HT1080 (cell line): ENCODE measurements at places on chromosomes 4 and X. TPM values are rescaled to one million over a fixed set of nuclear protein-coding genes. Genes with fewer than 3 reads are reported as not detected.

GRCh38 chrX:126552313-126553022 lies at the start of gene DCAF12L1:
Gene DCAF12L1 (minus strand): TSS chrX:126552814. CDS start chrX:126552608, 206 bp downstream.
- no peak for DNase-seq

- peak; percentile 1 for DNase-seq
These were observed 34.7 kb downstream of the LUZP4 start for GRCh38 chrX:115324194-115324593.

DNA sequence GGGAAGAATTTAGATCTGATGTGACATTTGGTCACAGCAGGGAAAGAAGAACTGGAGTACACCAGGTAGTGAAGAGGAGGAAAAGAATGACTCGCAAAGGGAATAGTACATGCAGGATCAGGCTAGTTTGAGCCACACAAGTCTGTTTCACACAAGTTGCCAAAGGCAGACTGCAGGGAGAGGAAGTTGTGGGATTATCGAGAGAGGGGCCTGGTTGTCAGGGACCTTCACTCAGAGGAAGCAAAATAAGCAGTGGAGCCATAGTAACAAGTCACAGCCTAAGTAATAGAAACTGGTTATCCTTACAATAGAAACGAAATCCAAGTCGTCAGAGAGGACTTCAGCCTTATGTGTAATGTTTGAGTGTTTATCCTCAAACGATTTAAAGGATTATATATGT lies 316.7 kb upstream of the HTR2C start:
- no peak for DNase-seq

DNA sequence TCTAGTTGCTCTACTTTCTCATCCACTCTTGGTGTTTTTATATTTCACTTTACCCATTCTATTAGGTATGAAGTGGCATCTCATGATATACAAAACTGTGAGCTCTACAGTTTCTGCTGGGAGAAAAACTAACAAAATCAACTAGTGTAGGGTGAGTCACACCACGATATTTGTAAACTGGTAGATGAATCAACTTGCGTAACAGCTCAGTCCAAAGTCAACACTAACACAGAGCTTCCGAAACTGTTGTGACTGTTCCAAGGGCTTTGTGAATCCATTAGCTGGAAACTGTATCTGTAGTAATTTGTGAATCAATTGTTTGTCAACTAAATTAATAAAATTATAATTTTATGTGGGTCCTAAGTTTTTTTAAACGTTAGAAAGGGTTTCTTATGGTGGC lies 119.8 kb upstream of the TSPAN5 start:
- DNase-seq = peak; percentile 22

DNA sequence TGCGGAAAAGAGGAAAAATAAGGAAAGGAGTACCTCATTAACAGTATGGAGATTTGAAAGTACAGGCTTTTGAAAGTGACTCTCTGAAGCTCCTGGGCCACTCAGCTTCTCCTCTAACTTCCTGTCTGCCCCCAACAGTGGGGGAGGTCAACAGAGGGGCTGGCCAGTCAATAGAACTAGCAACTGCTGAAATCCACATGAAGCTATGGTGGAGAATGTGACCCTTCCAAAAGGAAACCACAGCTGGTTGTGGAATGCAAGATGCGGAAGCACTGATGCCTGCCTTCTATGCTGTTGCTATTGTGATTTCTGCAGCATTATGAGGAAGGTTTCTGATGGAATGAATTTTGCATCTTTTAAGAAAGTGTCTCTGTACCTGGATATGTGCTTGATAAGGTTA lies 2.4 kb downstream of the CORIN start:
- peak; percentile 11 for DNase-seq

GRCh38 chr4:177455561-177455970 lies 13.3 kb upstream of the AGA start:
- no peak for DNase-seq

GRCh38 chrX:7088968-7089615 lies 58.4 kb upstream of the STS start:
- DNase-seq = no peak

GRCh38 chrX:2462780-2463179 lies 38.0 kb downstream of the DHRSX start:
- no peak for DNase-seq

- no peak for DNase-seq
These were observed 487.3 kb downstream of the MID1IP1 start for GRCh38 chrX:39288592-39288991.

GRCh38 chrX:150872773-150873336 lies 25.6 kb downstream of the CD99L2 start:
- DNase-seq = no peak

DNA sequence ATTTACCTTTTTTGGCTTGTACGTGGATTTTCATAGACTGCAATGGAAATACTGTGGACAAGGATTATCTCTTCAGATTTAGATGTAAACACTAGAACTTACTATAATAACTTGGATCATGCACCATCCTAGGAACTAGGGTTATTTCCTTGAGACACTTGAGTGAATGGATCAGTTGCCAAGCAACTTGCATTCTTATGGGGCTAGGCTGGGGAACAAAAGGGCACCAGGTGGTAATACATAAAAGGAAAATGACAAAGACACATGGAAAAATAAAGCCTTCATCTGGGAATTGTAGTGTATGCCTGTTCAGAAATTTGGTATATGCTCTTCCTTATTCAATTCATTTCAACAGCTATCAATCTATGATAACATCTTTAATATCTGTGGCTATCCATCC lies 247.1 kb downstream of the SPRY1 start:
- DNase-seq = no peak

GRCh38 chr4:87838890-87839591 lies 6.3 kb downstream of the MEPE start:
- DNase-seq = peak; percentile 46

DNA sequence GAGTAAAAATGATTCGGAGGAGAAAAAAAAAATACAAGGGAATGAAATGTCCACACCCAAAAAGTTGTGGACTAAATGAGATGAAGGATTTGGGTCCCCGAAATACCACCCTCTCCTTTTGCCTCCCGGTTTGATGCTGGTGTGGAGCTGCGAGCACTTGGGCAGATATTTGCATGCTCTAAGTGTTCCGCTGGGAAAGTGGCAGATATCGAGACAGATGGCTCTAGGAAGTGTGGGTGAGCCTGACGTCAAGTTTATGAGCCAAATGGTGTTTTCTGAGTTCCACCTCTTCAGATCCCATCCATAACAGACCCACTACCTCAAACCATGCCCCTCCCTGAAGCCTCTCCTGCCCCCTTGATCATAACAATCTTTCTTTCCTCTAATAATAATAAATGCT lies 228.6 kb downstream of the QDPR start:
- DNase-seq = no peak

DNA sequence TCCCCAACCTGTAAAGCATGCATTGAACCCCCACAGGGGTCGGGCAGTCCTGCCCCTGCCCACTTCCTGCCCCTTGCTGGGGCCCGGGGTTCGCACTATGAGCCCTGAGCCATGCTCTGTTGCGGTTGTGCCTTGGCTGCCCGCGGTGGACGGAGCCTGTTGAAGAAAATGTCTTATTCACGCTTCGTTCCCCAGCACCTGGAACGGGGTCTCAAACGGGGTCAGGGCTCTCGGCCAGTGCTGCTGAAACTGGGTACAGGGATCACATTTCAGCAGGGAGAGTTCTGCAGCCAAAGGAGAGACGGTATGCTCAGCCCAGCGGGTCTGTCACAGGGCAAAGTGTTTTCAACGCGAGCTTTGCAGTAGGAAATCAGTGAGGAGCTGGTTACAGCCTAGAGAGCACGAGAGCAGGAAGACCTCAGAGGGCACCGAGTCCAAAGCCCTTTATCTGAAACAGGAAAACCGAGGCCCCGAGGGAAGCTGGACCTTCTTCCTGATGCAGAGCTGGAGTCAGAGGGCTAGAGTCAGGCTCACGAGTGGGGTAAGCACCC lies 46.3 kb upstream of the AFAP1 start:
- no peak for DNase-seq

DNA sequence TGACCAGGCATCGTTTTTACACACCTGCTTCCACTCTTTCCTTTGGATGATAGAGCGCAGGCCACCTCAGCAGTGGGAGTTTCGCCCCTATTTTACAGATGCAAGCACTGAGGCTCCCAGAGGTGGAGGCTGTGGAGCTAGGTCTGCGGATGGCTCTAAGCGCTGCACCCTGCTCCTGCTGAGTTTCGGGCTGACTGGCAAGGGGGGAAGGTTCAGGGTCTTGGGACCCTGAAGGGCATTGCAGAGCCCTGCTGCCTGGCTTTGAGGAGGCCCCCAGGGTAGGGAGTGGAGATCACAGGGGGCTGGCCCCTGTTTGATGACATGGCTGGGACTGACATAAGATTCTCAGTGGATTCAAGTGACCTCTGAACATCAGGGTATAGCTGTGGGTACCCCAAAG lies 62.8 kb upstream of the NKX1-1 start:
- no peak for DNase-seq

DNA sequence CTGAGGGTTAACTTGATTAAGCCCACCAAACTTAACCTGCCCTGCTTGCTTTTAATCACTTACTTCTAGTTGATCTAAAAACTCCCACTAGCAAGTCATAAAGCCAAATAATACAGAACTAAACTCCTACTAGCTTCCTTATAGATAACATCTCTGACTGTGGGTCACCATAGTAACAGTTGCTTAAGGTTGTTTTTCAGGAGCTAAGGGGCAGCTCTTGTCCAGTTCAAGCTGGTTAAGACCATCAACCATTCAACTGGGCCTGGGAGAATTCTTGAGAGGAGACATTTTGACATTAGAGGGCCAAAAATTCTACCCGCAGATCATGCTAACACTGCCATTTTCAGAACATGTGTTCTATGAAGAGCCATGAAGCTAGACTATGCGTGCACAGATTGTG lies 67.0 kb downstream of the UCHL1 start:
- no peak for DNase-seq

DNA sequence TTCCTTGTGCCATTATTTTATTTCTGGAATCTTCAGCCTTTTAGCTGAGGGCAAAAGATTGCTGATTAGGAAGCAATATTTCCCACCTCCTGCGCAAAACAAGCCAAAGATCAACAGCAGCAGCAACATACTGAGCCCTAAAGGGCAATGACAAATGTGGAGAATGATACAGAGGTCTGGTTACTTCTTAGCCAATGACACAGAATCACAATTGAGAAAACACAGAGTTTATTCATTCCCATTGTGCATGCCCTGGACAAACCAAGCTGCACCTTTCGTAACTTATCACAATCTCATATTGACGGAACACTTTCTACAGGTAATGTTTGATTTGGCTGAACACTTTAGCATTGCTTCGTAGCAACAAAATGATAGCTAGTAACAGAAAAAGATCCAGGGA lies 13.4 kb downstream of the F9 start:
- DNase-seq = no peak

DNAAF6 gene
- total RNA-seq = not detected in 2 replicates

CFP gene
- total RNA-seq = 0.24 and 0.67 TPM in 2 replicates

UBA1 gene
- 172 and 212 TPM in 2 replicates for total RNA-seq

MAGEC3 gene
- not detected in 2 replicates for total RNA-seq
